ENCODE measurements at places on chromosomes 4 and X. TPM values are rescaled to one million over a fixed set of nuclear protein-coding genes. Genes with fewer than 3 reads are reported as not detected.

The GATA1 gene
- total RNA-seq = not detected

The GYPE gene
- total RNA-seq = 0.34 TPM

The MAPK10 gene
- total RNA-seq = 1.6 TPM

The SPATA18 gene
- 11.0 TPM for total RNA-seq

The NLRP2B gene
- not detected for total RNA-seq

The CYSLTR1 gene
- total RNA-seq = not detected

All from kidney epithelial cell (primary cell).